ENCODE measurements at places on chromosomes 6 and 20.
A peak's percentile ranks its signal among the peaks of the same experiment; 100 is the strongest.

- DNase-seq: no peak
Observed at GRCh38 chr6:14670806-14671205, 553.2 kb downstream of the CD83 start.

GRCh38 chr6:72712910-72713309, 91.0 kb downstream of the KCNQ5 start:
- no peak for DNase-seq

GRCh38 chr20:16709017-16709416, 20.8 kb upstream of the SNRPB2 start:
- DNase-seq: peak; percentile 27

DNA sequence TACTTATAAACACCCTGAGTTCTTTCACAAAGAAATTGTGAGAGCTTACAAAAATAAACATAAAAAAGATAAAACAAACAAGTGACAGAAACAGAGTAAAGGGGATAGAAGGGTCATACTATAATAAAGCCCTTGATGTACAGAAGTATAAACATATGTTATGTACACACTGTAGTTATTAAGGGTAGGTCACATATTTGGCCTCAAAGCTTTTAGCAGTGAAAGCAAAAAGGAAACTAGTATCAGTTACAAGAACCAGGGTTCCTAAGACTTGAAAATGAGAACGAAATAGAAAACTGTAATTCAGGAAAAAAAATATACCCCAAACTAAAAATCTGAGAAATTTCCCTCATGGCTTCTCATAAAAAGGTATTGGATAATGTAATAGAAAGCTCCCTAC, 380.6 kb downstream of the HDGFL1 start:
- no peak for DNase-seq

DNA sequence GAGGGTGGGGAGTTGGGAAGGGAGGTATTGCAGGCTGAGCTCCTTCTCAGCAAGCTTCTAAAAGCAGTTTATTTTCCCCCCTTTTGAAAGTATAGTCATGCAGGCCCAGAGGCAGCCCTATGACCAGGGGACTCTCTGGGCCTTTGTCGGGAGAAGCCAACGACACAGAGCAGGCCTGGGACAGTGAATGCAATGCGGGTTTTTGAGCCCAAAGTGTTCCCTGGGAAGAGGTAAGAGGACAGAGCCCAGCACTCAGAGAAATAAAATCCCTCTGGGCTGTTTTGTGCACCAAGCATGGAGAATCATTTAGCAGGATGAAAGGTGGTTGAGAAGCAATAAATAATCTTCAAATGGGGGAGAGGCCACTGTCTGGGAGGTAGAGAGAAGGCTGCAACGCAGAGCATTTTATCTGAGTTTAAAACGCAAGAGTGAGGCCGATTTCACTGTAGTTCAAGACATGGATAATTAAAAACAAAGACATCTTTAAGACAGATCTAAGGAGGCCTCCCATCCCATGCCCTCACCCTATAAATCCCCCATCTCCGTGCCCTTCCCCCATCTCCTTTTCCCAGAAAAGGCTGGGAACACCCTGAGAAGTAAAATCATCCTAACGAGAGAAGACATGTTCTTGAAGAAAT, 237.5 kb downstream of the CDC5L start:
- no peak for DNase-seq

DNA sequence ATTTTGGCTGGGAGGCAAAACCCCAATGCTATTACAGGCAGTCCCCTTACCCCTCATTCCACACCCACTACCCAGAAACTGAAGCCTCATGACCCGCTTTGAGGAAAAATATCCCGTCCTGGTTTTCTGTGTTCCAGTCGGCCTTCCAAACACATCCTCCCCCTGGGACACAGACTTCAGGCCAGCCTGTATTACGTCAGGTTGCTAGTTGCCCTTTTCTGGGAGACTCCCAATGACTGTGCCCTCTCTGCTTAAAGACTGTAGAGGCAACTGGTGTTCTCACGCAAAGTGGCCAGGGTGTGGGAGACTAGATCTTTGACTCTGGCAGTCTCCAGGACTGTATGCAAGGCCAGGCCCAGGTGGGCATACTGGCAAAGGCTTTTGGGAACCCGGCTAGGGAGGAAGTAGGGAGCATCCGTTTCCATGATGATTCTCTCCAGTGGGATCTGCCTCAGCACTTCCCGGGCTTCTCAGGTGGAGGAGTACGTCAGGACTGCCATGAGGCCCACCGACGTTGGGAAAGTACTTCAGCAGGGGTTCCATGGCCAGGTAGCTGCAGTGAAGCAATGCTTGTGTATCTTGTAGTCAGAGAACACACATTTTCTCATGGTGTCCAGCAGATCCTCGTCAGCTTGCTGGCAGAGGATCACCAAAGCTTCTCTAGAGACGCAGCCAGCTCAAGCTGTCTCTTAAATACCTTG, 34.9 kb downstream of the DYNLT1 start:
- no peak for DNase-seq

- peak; percentile 31 for DNase-seq
Observed at GRCh38 chr6:21597801-21598673, 4.5 kb downstream of the SOX4 start.

DNA sequence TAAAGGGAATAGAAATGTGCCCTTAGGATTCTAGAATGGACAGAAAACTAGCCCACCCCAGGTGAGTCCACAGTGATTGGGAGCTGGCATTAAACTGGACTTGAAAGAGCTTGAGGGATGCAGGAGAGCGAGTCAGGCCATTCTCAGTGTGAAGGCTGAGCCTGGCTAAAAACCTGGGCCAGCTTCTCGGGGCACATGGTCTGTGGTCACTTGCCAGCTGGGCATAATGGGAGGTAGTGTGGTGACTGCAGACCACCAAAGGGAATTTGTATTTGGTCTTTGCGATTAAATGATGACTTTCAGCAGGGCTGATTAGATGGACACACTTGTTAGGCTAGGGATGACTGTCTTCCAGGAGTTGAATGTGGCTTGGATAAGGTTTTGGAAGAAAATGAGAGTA, 71.3 kb downstream of the TULP4 start:
- no peak for DNase-seq

GRCh38 chr20:4973330-4974097, 27.8 kb downstream of the SLC23A2 start:
- peak; percentile 75 for DNase-seq

DNA sequence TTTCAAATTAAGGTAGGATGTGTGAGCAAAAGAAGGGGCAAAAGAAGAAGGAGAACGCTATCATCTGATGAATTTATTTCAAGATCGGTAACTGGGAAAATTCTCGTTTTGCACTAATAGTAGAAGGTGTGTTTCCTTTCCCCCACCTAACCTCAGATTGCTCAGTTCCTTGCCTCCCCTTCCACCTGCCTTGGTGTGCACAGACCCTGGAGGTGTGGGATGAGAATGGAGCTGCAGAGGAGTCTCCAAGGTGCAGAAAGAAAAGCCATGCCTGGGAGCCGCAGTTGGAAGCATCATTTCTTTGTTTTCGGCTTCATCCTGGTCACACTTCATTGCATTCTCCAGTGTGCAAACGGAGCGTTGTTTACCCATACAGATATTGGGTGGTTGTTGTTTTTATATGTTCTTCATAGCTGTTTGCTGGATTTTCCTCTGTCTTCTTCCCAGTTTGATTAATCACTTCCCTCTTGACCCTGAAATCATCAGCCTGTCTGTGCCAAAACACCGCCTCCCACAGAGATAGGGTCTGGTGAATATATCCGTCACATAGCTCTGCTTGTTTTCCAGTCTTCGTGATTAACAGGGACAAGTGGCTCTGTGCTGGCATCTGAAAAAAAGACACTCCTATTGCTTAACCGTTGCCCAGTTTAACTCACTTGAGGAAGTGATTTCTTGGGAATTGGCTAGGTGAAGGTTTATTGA, 40.2 kb upstream of the NEDD9 start:
- DNase-seq: peak; percentile 61

DNA sequence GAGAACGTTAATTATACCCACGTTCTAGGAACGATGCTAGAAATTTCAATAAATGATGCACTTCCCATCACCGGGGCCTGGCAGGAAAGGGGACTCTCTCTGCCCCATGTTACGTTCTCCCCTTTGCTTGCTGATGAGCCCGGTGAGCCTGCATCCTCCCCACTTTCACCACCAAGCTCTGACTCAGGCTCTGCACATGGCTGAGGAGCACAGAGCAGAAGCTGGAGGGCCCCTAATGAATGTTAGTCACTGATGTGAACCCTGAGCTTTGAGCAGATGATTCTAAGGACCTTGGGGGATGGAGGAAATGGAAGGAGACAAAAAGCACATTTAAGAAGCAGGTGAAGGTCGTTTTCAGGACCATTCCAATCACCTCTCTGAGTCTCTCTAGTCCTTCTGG, 468.2 kb upstream of the ARID1B start:
- no peak for DNase-seq

GRCh38 chr6:36875250-36875633, 639 bp upstream of the PPIL1 start:
- DNase-seq: no peak

- DNase-seq: no peak
Observed at GRCh38 chr6:141658696-141659095, 474.0 kb upstream of the GJE1 start.

- DNase-seq: no peak
Observed at GRCh38 chr20:40463171-40463570, 225.9 kb downstream of the MAFB start.

- no peak for DNase-seq
Observed at GRCh38 chr6:45920819-45921511, 94.7 kb downstream of the CLIC5 start.
